ENCODE measurements at places on chromosomes 2 and 18.

GRCh38 chr2:233588400-233588799 is 21.8 kb upstream of the USP40 start:
- DNase-seq, result no peak

GRCh38 chr2:30437809-30438548 is 9.1 kb upstream of the LCLAT1 start:
- no peak for DNase-seq

DNA sequence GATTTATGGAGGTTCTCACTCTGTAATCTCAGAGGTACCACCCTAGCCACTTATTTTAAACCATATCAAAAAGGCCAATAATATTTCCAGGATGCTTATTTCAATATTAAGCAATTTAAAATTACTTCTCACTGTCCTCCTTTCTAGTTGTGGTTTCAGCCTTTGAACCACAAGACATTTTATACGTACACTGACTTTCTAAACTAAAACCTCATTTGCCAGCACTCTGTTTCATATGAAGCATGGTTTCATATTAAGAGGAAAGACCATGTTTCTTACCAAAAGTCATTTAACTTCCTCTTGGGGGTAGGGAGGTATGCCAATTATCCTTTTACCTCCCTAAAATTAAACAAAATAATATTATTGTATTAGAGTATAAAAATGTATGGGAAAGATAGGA is 399.8 kb downstream of the CDH7 start:
- no peak for DNase-seq

GRCh38 chr2:123085484-123085883 is 939.6 kb upstream of the CNTNAP5 start:
- DNase-seq, result no peak

DNA sequence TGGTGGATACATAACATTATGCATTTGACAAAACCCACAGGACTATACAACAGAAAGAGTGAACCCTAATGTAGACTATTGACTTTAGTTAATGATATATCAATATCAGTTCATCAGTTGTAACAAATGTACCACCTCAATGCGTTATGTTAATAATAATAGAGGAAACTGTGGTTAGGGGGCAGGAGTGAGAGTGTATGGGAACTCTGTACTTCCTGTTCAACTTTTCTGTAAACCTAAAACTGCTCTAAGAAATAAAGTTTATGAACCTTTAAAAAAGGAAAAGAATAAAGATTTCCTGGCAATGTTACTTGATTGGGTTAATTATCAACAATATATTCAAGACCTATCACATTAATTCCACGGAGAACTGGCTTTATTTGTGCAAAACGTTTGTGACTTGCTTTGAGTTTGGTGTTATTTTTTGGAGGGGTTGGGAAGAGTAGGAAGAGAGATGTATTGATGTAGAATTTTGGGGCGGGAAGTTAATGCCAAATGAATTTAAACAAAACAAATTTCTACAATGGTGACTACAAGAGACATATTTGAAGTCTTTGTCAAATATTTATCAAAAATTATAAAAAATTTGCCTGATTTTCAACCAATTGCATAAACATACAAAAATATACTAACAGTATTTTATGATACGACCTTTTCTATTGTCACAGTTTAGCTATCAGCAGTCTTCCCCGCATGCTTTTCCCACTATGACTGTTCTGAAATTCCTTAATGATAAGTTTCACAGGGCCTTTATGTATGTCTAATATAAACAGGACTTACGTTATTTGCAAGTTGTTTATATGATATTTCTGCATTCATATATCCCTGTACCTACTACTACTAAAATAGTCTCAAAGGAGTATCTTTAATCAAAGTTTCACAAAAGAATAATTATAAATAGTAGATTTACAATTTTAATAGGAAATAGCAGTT is 2.1 kb upstream of the RTN4 start:
- DNase-seq, result no peak

- no peak for DNase-seq
Observed at GRCh38 chr2:219611306-219611705, 13.6 kb downstream of the STK11IP start.

GRCh38 chr2:88437010-88437409 is 15.5 kb downstream of the FOXI3 start:
- no peak for DNase-seq

- DNase-seq, result no peak
Observed at GRCh38 chr18:8121942-8122480, 487.2 kb upstream of the RAB12 start.
